ENCODE measurements at places on chromosomes 13 and 19.

- DNase-seq, result no peak
These were observed 103.1 kb downstream of the SACS start for GRCh38 chr13:23330356-23330755.

GRCh38 chr19:12777217-12778016 is 2.1 kb upstream of the HOOK2 start:
- peak; percentile 59 for DNase-seq

GRCh38 chr13:99425485-99426341 is 75.6 kb upstream of the TM9SF2 start:
- DNase-seq, result no peak

DNA sequence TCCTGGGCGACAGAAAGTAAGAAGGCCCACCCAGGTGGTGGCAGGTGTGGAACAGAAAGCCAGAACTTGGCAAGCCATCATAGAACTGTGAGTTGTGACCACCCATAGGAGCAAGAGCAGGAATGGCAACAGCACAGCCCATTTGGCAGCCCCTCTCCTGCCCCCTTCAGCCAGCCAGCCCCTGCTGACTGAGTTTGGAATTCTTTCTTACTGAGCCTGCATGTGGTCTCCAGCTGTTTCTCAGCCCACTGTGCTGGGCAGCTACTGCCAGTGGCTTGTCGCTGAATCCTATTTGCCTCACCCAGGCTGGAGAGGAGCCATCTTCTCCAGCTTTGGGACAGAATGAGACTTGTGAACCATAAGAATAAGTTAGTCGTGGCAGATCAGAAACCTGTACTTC is 28.3 kb downstream of the CNMD start:
- DNase-seq, result no peak

DNA sequence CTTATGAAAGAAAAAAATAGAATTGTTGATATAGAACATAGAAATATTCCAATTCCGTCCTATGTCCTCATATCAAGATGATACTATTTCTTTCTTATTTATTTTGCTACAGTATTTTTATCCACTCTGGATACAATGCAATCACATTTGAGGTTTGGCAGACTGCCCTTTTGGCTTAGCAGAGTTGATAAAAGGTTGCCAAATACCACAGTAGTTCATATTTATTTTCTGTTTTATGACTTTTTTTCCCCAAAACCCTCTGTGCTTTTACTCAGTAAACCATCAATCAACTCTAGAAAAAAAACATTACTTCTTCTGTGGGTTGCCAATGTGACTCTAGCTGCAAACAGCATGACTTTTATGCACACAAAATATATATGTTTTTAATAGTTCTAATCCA is 424.5 kb downstream of the PCDH9 start:
- DNase-seq, result no peak
